GM04503 (cell line): ENCODE measurements at places on chromosomes 7 and 10.

GRCh38 chr7:37341033-37341630 lies 107.5 kb downstream of the ELMO1 start:
- no peak for DNase-seq

DNA sequence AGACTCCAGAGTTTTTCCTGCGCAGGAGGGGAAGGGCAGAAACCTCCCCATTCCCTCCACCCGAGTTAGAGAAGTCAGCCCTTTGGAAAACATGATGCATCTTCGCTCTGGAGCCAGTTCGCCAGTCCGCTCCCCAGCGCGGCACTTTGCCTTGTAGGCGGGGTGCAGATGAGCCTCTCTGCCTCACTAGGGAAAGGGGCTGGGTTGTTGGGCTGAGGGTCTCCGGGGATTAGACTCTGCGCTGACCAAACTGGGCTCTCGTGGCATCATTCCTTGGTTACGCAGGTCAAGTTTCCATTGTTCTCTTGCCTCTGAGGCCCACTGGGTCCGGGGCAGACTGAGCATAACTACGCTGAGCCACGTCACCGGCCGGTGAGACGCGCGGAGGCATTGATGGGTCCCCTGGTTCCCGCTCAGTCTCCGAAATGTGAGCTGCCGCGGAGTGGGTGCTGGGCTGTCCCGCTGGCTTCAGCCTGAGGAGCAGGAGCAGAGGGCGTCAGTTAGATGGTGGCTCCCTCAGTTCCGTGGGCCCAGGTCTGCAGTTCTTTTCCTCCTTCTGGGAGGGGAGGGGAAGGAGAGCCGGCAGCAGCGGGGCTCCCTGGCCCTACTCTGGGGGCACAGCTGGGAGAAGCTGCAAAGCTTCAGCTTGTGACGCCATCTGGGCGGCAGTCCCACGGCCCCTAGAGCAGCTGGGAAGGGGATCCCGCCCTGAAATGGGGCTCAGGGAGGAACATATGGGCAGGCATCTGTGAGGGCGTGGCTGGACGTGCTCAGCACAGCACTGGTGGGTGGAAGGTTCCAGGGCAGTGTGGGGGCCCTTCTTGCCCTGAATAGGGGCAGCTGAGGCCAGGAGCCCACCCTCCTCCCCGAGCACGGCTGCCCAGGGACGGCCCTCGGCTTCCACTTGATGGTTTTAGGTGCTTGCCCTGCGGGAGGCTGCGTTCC lies 121.3 kb upstream of the BTBD16 start:
- no peak for DNase-seq

DNA sequence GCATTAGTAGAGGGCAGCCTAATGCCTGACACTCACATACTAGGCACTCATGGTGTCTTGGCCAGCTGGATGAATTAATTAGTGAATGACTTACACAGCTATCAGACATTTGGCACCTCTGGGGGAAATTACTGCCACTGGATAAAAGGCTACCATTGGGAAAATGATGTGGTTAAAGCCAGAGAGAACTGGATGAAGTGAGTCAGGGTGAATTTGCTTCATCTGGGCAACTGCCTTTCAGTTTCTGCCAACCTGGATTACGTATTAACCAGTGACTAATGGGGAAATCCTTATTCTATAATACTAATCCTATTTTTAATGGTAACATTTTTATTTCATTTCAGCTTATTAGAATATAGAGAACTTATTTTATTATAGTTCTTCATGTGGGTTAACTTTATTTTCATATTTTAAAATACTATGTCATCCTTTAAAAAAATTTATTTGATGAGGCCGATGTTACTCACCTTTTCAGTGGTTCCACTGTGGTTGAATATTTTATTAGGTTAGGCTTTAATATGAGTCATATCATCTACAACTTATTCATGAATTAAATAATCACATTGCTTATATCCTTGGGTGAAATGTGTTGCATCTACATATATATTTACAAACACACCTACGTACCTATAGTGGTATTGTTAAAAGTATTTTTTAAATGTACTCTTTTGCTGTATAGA lies 85.6 kb upstream of the CAPZA2 start:
- peak; percentile 54 for DNase-seq

GRCh38 chr10:43317422-43317821 lies 50.6 kb upstream of the RASGEF1A start:
- no peak for DNase-seq

DNA sequence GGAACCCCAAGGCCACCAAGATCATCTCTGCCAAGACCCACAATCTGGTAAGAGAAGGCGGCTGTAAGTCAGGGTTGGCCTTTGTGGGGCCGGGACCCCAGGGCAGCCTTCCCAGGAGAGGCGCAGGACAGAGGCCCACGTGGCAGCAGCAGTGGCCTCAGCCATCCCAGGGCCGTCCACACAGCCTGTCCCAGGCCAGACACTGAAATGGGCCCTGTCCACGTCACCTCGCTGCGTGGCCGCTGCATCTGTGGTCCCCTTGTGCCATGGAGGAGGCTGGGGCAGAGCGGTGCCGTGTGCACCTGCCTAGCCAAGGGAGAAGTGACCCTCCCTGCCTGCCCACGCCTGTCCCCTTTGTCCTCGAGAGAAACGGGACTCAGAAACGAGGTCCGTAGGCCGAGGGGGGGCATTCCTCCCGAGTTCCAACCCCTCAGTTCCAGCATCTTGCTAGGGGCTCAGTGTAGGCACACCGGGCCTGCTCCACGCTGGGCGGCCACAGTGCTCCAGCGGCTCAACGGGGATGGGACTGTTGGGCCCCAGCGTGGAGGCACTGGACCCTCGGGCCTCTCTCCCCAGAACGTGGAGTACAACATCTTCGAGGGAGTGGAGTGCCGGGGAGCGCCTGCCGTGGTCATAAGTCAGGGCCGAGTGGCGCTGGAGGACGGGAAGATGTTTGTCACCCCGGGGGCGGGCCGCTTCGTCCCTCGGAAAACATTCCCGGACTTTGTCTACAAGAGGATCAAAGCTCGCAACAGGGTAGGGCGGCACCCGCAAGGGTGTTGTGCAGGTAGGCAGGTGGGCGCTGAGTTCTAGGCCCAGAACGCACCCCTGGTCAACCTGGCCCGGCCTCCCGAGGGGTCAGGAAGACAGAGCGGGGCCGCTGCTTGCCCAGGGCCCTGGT lies 15.6 kb downstream of the DPYSL4 start:
- DNase-seq: no peak

DNA sequence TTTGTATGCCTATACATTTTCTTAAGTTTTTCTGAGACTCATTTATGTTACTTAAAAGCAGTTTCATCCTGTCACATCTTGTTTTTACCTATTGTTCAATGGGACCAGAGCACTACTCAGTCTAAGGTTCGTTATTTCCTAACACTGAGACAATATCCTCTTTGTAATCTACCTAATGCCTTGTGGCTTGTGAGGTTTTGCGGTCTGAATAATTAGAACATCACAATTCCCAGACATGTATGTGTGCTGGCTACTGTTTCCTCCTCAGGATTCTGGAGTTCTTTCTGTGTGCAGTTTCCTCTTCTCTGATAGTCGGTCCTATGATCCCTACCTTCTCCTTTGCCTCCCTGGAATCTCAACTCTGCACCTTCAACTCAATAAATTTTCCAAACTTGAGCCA lies 620.2 kb downstream of the ANKRD7 start:
- no peak for DNase-seq

DNA sequence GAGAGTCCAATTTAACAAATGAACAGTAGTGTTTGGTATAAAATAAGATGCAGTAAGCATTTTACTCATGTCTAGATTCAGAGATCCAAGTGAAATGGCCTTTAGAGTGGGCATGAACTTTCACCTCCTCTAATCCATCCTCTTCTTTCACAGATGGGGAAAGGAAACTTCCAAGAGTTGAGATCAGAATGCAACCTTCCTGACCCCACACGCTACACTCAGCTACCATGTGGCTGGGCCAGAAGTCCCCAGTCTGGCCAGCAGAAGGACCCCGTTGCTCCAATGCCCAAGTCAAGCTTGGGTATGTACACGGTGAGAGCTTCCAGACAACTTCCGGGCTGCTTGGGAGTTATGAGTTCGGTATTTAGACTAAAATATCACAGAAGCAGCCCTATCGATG lies 228.0 kb downstream of the ELMO1 start:
- no peak for DNase-seq

- DNase-seq: no peak
These were observed 35.6 kb downstream of the PRPS1L1 start for GRCh38 chr7:17991866-17992648.

DNA sequence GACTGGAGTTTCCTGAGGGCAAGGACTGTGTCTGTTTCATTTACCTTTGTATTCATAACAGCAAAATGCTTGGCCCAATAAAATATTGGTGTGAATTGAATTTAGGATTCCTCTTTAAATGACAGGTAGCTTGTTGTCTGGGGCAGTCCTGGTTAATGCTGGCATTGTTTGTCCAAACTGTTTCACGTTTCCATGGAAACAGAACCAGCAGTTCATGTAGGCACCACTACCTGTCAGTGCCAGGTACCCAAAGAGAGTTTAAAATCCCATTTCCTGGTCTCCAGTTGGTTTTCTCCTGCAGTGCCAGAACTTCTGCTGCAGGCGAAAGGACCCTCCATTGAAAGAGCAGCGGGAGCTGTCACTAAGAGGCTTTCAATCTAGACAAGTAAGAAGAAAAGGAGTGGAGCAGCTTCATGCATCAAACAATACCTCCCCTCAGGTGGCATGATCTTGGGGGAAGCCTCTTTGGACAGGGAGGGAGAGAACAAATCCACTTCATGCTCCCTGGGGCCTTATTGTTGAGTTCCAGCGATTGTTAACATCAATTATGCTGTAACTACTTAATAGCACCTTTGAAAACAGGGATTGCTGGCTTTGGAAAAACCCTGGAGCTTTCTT lies 109.6 kb downstream of the KIF20B start:
- no peak for DNase-seq

GRCh38 chr10:126454045-126454751 lies 65.9 kb upstream of the ADAM12 start:
- DNase-seq: no peak

GRCh38 chr10:63262430-63263073 lies 129.4 kb downstream of the NRBF2 start:
- no peak for DNase-seq

DNA sequence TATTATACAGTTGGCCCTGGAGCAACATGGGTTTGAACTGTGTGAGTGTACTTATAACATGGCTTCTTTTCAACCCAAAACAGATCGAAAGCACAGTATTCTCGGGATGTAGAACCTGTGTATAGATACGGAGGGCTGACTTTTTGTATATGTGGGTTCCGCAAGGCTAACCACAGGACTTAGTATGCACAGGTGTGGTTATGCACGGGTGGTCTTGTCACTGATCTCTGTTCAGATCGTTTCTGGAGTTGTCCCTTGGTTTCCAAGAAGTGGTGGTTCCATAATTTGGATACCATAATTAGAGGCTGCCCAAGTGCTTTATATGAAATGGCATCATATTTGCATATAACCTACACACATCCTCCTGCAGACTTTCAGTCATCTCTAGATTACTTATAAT lies 10.9 kb upstream of the BHLHA15 start:
- no peak for DNase-seq

DNA sequence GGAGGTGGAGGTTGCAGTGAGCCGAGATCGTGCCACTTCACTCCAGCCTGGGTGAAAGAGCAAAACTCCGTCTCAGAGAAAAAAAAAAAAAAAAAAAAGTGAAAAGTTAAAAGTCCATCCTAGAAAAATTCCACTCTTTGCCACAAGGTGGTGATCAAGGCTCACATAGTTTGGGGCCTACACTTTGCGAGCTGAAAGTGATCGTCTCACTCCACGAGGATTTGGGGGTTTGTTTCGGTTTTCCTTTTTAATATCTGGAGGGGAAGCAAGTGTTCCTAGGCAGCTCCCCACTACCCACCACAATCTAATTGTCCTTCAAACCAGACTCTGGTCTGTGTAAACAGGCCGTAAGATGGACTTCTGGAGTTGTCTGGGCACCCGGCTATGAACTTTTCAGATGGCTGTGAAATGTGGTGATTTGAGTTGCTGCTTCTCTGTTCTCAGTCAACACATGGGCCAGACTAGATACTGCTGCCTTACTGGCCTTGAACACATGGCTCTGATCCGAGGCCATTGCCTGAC lies 27.1 kb downstream of the PRLHR start:
- no peak for DNase-seq

DNA sequence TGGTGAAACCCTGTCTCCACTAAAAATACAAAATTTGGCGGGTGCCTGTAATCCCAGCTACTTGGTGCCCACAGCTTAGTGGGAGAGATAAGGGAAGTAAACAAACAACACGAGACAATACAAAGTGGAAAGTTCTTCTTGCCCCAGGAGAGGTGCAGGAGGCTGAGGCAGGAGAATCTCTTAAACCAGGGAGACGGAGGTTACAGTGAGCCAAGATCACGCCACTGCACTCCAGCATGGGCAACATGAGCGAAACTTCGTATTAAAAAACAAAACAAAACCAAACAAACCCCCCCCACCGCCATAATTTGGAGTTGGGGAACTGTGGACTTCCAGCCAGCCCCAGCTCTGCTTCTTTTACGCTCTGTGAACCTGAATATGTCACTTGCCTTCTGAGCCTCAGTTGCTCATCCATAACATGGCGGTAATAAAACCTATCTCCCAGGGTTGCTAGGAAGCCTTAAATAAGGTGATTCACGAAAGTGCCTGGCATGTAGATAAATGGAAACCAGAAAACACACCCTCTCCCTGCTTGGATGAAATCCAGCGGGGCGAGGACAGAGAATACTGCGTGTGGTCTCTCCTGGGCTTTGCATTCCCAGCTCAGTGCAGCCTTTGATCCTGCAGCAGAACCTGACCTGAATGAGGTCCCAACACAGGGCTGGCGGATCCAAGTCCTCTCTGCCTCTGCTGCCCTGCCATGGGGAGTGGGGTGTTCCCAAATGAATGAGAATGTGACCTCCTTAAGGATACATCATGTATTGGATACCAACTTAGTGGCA lies 10.2 kb downstream of the MLXIPL start:
- DNase-seq: no peak

GRCh38 chr10:8912108-8912507 lies 857.6 kb downstream of the GATA3 start:
- DNase-seq: no peak

DNA sequence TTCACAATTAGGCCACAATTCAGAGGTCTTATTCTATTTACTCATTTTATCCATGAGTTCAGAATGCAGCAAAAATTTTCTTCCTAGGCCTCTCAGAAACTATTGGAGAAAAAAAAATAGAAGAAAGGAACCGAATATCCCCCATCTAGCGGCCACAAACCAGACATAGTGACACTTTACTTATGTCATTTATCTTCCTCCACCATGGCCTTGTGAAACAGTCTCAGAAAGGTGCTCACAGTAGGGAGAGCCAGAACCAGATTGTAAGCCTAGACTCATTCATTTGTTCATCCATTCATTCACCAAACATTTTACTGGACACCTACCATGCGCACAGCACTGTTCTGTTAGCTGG lies 16.0 kb downstream of the CREB3L2 start:
- DNase-seq: no peak

DNA sequence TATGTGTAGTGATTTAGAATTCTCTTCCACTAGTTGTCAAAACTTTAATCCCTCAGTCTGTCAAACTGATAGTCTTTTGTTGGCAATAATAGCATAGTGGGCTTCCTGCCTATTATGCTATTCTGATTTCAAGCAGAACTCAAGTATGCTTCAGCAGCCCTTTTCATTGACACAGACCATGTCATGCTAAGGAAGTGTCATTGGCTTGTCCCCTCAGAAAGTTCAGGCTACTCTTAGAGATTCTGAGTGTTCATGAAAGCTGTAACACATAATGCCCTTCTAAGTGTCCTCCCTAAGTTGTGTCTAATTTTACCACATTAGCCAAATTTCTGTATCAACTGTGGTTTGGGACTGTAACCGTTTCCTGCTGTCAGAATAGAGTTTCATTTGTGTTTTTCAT lies 198.7 kb downstream of the THSD7A start:
- no peak for DNase-seq

- DNase-seq: no peak
These were observed 127.6 kb upstream of the RHOBTB1 start for GRCh38 chr10:61071580-61071979.
